Osteocyte (in vitro differentiated cells): ENCODE measurements at places on chromosomes 2 and 18.

GRCh38 chr18:6010284-6010683, 115.0 kb upstream of the TMEM200C start:
- no peak for DNase-seq

DNA sequence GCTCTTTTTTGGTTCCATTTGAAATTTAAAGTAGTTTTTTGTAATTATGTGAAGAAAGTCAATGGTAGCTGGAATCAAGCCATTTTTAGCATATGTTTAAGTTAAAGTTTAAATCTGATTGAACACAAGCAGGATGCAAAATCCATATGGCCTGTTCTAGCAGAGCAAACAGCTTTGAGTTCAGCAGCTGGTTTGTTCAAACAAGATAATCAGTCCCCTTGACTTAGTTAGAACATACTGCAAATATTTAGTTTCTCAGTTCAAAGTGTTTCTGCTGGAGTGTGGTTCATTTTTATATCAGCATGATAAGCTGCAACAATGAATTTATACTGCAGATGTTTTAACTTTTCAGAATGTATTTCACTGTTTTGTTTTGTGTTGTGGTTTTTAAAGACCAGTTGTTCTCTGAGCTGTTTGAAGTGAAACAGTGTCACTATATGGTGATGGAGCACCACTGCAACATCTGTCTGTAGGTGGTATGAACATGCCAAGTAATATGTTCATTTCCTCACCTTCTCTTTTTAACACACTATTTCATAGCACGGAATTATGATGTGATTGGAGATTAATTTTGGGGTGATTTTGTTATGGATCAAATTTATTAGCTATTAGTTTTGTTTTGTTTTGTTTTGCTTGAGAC, 125.3 kb downstream of the COL4A4 start:
- DNase-seq: no peak

DNA sequence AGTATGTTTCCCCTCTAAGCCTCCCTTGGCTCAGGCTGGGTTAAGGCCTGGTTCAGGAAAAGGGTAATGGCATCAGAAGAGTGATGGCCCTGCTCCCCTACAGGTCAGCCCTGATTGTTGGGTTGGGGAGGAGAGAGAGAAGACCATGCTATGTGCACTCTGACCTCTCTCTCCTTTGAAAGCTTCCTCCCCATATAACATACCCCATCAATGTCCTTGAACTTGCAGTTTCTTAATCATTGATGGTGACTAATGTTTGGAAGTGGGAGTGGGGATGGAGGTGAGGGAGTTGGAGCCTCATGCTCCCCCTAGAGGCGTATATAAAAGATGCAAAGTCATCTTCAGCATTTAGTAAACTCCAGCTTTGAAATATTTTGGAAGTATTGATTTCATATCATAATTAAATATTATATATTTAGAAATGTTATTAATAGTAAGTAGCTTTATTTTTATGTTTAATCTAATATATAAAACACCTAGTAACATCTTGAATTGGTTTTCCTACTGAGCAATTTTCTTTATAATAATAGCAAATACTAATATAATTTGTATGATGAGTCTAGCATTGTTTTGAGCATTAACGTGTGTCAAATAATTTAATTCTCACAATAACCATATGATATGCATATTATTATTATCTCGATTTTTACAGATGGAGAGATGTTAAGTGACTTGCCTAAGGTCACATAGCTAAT, 8.8 kb downstream of the PLCL1 start:
- DNase-seq: no peak

GRCh38 chr2:156687126-156687525, 250.9 kb downstream of the GPD2 start:
- DNase-seq: no peak

DNA sequence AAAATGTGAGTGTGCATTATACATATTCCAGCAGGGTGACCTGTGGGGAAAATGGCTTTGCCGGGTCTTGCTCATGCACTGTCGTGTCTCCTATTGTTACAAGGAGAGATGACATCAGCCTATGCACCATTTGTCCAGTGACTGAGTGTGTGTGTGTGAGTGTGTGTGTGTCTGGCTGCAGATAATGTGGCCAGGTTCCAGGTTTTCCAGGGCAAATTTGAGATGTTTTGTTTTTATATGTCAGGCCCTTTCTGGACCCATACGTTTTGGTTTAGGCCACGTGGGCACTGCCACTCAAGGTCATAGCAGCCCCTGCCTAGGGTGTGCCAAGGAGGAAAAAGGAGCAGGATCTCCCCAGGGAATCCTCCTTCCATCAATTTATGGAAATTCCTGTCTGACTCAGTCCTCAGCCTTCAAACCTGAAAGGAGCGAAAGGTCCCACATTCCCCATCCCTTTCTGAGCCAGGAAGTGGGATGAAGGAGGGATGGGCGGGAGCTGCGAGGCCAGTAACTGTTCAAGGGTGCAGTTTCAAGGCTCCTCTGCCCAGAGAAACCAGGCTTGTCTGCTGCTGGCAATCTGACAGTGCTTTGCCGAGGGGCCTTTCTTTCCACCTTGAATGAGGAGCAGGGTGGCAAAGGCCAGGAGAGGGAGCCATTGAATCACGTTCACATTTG, 93.0 kb upstream of the SMAD2 start:
- DNase-seq: no peak

- no peak for DNase-seq
Measured at GRCh38 chr2:55118643-55119083, 68.4 kb upstream of the RTN4 start.

- DNase-seq: no peak
Measured at GRCh38 chr2:73267008-73267407, 17.3 kb downstream of the FBXO41 start.

DNA sequence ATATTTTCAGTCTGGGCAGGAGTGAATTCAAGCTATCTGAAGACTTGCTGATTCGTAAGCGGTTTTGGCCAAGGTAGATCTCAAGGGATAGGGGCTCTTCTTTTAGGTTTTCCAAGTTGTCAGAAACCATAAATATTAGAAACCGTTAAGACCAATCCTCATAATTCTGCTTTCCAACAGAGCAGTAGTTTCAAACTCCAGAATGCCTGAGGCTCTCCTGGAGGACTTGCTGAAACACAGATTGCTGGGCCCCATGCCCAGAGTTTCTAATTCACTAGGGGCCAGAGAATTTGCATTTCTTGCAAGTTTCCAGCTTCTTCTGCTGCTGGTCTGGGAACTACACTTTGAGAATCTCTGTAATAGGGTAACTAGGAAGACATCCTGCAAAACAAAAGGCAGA, 1855.7 kb upstream of the CELF4 start:
- DNase-seq: no peak

- DNase-seq: no peak
Measured at GRCh38 chr2:220078439-220078838, 451.0 kb downstream of the SLC4A3 start.

GRCh38 chr2:144426355-144426754, 93.6 kb downstream of the ZEB2 start:
- DNase-seq: no peak

GRCh38 chr2:41872646-41873045, 175.2 kb upstream of the PKDCC start:
- no peak for DNase-seq

DNA sequence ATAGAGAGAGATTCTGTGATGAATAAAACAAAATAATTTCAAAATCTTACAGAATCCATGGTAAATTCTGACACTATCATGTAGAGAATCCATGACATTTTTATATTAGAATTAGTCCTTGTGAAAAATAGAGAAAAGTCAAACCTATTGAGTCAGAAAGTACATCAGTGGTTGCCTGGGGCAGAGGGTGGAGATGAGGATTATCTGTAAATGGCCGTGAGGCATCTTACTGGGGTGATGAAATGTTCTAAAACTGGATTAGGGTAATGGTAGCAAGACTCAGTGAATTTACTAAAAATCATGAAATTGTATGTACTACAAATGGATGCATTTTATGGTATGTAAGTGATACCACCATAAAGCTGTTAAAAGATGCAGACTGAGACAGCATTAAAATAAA, 323.1 kb downstream of the SLC8A1 start:
- no peak for DNase-seq

GRCh38 chr2:21162615-21162878, 38.8 kb downstream of the TDRD15 start:
- DNase-seq: no peak

- DNase-seq: no peak
Measured at GRCh38 chr18:52791321-52791720, 451.3 kb downstream of the DCC start.

DNA sequence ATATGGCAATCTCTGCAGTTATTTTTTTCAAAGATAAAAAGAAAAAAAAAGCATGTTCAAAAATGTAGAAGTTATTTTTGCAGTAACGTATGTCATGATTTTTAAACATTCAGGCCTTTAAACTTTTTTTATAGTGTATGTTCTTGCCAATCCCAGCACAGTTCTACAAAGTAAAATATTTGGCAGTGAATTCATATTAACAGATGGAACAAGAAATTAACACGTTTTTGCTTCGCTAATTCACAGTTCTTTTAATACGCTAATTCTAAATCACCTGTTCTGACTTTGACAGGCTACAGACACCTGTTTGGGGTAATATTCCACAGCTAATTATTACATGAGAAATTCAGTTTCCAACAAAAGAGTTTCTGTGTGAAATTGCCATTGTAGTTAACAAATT, 183.2 kb downstream of the ARHGAP15 start:
- no peak for DNase-seq

DNA sequence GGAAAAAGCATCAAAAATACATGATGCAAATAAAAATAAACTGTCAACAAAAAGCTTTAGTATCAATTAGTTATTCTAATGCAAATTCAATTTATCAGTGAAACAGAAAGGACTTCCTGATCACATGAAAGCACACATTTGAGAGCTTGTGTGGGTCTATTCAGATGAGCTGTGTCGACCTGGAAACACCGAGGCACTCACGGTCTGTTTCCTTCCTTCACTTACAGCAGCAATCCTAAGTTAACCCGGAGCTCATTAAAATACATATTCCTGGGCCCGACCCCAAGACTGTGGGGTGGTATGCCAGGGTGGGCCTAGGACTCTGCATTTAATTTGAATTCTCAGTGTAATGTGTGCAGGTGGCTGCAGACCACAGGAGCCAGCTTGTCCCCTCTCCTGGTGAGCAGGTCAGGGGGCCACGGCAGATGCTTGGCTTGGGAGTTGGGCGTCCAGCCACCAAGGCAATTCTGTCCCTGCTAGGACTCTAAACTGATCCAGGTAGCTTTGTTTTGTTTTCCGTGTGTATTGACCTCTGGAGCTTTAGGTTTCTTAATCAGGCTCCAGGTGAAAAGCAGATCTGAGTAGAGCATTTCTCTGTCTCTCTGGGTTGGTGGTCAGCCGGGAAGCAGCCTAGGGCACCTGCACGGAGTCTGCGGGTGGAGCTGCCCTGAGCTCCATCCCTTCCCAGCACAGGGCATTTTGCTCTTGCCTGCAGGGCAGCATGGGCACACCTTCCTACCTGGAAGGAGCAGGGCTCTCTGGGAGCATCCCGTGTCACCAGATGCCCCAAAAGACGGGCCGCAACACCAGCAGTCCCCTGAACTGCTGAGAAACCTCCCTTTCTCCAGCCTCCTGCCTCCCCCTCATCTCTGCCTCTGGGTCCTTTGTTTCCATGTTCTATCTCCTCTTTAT, 9.0 kb downstream of the MBP start:
- no peak for DNase-seq

- DNase-seq: no peak
Measured at GRCh38 chr2:19865151-19865550, 36.6 kb downstream of the TTC32 start.

DNA sequence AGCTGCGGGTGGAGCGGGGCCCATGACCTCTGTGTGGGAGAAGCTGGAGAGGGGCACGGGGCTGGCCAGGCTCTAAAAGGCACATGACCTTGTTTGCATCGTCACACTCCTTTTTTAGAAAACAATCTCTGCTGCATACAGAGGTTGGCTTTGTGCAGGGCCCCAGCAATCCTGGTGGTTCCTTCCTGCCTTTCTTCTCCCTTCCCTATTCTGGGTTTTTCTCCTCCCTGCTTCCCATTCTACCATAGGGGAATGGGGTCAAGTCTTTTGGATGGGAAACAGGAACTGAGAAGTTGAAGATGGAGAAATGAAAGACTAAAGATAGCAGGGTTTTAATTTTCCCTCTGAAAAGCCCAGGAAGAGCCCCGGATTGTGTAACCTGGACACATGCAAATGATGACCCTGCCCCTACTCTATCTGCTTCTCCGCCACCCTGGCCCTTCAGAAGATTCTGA, 53.9 kb downstream of the ASAP2 start:
- DNase-seq: no peak

GRCh38 chr2:206701952-206702605, 16.1 kb downstream of the DYTN start:
- no peak for DNase-seq
